Activated T-cell treated with anti-CD3 and anti-CD28 coated beads, Interleukin-2, amount 50 U/mL, for 1 hour (primary cell): ENCODE measurements at places on chromosomes 16 and 17.

GRCh38 chr16:89293276-89294143, 76.0 kb downstream of the ZNF778 start:
- no peak for DNase-seq

DNA sequence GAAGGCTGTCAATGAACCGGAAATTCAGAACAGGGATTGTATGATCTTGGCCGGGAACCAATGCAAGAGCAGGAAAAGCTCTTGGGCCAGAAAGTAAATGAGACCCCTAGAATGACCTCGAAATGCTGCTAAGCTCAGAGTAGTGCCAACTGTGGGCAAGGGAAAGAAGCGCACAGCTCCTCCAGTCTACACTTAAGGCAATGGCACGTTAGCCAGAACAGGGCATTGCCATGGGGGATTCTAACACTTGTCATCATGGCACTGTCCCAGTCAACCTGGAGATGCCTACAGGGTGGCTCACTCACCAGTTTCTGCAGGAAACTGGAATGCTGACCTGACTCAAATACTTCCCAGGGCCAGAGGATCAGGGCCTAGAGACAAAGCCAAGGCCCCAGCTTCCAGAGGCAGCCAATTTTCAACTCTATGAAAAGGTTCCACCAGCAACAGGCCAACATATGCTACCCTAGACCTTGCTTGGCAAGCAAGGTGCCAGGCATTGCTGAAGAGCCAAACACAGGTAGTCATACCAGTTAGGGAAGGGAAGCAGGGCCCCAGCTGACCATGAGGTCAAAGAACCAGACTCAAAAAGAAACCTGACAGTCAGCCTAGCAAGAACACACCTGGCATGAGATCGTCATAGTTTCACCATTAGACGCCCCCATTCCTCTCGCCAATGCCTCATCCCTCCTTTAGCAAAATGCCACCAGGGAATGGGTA, 34.9 kb downstream of the ARHGAP17 start:
- DNase-seq = no peak

- no peak for DNase-seq
These were observed 44.1 kb upstream of the CA10 start for GRCh38 chr17:52202520-52203080.

DNA sequence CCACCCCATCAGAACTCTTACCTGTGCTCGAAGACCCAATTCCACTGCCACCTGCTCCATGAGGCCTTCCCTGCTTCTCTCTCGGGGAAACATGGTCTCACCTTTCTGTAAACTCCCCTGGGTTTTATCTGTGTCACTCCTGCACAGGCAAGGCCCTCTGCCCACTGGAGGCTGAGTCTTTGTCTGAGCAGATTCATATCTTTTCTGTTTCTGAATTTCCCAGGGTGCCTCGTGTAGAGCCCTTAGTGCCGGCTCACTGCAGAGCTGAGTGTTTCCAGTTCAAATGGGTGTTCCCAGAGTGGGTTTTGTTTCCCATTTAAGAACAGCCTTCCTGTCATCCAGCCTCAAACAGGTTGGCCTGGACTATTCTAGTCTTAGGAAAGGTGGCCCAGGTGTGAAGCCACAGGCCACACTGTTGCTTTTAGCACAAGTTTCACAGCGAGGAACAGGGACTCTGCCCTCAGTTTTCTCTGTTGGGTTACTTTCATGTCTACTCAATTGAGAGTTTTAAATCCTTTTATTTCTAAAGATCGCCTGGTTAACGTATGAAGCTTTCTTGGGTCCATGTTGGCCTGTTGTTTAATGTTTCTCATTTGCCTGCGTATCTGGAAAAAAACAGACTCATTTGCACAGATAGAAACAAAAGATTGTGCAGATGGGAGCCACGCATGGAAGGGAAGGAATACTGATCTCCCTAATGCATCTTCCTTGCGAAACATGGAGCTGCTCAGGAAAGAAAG, 228.7 kb downstream of the MSI2 start:
- no peak for DNase-seq

DNA sequence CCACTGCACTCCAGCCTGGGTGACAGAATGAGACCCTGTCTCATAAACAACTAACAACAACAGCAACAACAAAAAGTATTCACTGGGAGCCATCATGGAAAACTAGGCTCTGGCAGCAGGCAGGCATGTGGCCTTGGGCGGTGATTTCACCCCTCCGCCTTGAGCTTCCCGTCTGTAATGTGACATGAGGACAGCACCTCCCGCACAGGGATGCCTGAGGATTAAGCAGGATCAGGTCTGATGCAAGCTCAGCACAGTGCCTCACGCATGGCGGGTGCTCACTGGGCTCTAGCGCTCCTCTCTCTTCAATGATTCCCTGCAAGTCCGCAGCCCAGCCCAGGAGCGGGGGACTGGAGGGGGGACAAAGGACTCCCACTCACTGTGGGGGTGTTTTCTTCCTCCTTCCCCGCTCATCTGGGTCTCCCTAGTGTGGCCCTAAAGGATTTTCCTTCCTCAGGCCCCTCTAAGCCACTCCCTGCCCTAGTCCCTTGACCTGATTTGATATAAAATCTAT, 2.8 kb downstream of the PLCD3 start:
- no peak for DNase-seq

DNA sequence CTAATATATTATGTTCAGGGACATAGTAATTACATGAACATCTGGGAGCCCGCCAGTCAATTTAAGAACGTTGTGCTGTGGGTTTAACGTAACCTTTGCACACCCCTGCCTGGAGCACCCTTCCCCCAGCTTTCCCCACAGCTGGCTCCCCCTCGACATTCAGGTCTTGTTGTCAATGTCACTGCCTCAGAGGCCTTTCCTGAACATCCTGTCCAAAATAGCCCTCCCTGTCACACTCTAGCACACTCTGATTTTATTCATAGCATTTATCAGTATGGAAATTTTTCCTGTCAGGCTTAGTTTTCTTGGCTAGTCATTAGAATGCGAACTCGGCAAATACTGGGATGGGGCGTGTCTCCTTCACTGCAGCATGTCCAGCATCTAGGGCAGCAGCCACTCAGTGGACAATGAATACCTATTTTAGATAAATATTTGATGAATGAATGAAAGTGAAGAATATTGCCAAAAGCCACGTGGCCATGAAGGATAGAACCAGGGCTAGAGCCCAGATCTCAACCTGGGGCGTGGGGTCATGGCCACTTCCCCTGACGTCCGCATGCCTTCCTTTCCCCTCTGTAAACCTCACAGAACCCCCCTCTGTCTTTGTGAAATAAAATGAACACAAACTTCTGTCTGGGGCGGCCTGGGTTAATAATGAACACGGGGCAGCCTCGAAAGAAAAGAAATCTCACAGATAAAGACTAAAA, 10.5 kb downstream of the PIK3R6 start:
- no peak for DNase-seq

GRCh38 chr16:84471966-84472365, 32.5 kb downstream of the MEAK7 start:
- no peak for DNase-seq

- no peak for DNase-seq
These were observed 50.8 kb upstream of the MYH10 start for GRCh38 chr17:8681170-8681949.

- DNase-seq = no peak
These were observed 35.7 kb downstream of the ATF7IP2 start for GRCh38 chr16:10421596-10421995.

DNA sequence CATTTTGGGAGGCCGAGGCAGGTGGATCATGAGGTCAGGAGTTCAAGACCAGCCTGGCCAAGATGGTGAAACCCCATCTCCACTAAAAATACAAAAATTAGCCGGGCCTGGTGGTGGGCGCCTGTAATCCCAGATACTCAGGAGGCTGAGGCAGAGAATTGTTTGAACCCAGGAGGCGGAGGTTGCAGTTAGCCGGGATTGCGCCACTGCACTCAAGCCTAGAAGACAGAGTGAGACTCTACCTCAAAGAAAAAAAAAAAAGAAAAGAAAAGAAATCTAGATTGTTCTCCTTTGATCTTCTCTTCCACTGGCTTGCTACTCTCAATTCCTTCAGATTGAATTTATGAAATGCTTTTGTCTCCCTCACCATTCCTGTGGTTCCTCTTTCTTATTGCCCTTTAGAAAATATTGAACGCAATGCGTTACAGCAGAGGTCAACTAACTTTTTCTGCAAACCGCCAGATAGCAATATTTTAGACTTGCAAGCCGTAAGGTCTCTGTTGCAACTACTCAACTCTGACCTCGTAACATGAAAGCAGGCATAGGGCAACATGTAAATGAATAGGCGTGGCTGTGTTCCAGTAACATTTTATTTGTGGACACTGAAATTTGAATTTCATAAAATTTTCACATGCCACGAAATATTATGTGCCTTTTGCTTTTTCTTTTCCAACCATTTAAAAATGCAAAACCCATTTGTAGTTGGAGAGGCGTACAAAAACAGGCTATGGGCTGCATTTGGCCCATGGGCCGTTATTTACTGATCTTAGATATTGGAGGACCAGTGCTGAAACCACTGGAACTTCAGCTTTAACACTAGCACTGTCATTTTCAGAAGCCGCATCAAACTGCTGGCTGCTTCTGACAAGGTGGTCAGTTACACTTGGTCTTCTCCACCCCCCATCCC, 24.8 kb downstream of the PITPNC1 start:
- no peak for DNase-seq

DNA sequence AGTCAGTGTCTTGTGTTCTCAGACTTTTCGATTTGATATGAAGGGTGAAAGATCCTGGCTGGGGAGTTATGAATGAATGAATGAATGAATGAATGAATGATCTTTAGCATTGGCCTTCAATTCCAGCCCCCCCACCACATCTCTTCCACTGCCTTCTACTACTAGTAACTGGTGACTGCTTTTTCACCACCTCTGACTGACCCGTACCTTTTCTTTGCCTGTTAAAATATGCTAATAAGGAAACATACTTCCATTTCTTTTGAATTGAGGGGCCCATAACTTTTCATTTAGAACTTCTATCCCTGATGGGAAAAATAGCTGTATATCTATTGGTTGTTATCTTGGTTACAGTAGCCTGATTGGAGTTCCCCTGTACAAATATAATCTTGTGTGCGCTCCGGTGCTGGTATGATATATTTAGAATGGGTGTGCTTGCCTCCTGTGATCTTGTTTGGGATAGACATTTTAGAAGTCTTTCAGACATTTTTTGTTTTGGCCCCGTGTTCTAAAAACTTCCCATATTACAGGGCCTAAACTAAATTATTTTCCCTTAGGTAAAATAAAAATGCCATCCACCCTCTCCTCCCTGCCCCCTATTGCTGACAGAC, 3.4 kb downstream of the LYRM1 start:
- DNase-seq = no peak

- no peak for DNase-seq
These were observed 2.9 kb downstream of the CMTM1 start for GRCh38 chr16:66569131-66569530.

- DNase-seq = no peak
These were observed 13.3 kb downstream of the CDH3 start for GRCh38 chr16:68658341-68658973.

DNA sequence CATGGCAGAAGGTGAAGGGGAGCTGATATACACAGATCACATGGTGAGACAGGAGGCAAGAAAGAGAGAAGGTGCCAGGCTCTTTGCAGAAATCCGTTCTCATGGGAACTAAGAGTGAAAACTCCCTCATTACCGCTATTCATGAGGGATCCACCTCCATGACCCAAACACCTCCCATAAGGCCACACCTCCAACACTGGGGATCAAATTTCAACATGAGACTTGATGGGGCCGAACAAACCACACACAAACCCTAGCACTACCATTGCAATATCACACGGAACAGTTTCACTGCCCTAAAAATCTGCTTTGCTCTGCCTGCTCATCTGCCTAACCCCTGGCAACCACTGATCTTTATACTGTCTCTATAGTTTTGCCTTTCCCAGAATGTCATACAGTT, 34.8 kb downstream of the C17orf67 start:
- DNase-seq = no peak

DNA sequence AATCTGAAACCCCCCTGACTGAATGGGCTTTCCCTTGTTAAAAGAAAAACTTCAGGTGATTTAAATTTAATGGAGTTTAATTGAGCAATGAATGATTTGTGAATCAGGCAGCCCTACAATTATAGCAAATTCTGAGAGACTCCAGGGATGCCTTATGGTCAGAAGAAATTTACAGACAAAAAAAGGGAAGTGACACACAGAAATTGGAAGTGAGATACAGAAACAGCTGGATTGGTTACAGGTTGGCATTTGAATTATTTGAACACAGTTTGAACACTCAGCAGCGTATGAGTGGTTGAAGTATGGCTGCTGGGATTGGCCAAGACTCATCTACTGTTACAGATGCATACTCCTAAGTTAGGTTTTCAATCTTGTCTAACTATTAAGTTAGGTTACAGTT, 19.0 kb upstream of the CPHXL start:
- no peak for DNase-seq

DNA sequence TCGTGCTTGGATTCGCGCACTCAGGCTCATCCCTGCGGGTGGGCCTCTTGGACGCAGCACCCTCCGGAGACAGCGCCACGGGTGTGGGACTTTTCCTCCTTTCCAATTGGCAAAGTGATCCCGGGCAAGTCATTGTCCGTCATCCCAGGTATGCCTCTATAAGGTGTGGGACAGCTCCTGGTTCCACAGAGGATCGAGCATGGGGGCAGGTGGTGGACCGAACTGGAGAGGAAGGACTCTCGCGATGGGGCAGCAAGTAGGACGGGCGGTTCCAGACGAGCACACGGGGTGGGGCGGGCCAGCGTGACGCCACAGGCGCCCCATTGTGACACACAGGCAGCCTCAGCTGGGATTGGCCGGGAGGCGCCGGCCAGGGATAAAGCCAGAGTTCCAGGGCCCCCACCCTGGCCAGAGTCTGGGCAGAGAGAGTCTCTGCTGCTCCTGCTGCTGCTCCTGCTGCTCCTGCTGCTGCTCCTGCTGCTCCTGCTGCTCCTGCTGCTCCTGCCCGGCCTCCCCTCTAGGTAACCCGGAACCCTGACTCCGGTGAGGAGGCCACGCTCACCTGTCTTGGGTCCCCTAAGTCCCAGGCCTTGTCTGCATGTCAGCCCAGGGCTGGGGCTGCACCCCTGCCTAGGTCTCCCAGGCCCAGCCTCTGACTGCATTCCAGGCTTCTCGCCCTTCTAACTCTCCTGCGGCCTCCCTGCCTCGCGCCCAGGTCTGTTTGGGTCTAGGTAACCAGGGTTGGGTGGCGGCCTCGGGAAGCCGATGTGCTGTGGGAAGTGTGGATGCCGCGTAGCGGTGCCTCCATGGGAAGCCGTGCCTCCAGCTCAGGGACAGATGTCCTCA, 38.5 kb upstream of the SLC47A1 start:
- no peak for DNase-seq
